ENCODE measurements at places on chromosomes 16 and 17. TPM values are rescaled to one million over a fixed set of nuclear protein-coding genes. Genes with fewer than 3 reads are reported as not detected.

GRCh38 chr16:86222965-86223551, 287.3 kb upstream of the FOXF1 start:
- H3K27me3 ChIP-seq = no peaks in the 10 kb centered on the region
- H3K27ac ChIP-seq = no peak overlapping the region
- DNase-seq = no peak
- no peaks in the 10 kb centered on the region for H3K36me3 ChIP-seq
- no peaks in the 10 kb centered on the region for H3K4me1 ChIP-seq

- H3K27me3 ChIP-seq = no peaks in the 10 kb centered on the region
- no peak for DNase-seq
- H3K27ac ChIP-seq = no peak overlapping the region
- H3K4me1 ChIP-seq = no peaks in the 10 kb centered on the region
Observed at GRCh38 chr16:49556606-49557446, 183.2 kb downstream of the C16orf78 start.

GRCh38 chr16:78108451-78108850, 9.0 kb downstream of the WWOX start:
- no peak overlapping the region for H3K27ac ChIP-seq
- H3K36me3 ChIP-seq = no peaks in the 10 kb centered on the region
- no peak overlapping the region for H3K4me3 ChIP-seq
- no peaks in the 10 kb centered on the region for H3K4me1 ChIP-seq
- DNase-seq = no peak

GRCh38 chr17:57946798-57947358, 8.3 kb downstream of the CUEDC1 start:
- peak overlapping the region; percentile 44 for H3K4me3 ChIP-seq
- no peaks in the 10 kb centered on the region for H3K36me3 ChIP-seq
- no peaks in the 10 kb centered on the region for H3K27me3 ChIP-seq
- peaks cover 19% of the 10 kb centered on the region for H3K4me1 ChIP-seq

- H3K4me1 ChIP-seq = peaks cover 6% of the 10 kb centered on the region
- H3K27me3 ChIP-seq = no peaks in the 10 kb centered on the region
- H3K4me3 ChIP-seq = no peak overlapping the region
- no peaks in the 10 kb centered on the region for H3K36me3 ChIP-seq
- peak overlapping the region; percentile 10 for H3K27ac ChIP-seq
- DNase-seq = no peak
Observed at GRCh38 chr16:28524681-28525171, 14.0 kb downstream of the NUPR1 start.

DNA sequence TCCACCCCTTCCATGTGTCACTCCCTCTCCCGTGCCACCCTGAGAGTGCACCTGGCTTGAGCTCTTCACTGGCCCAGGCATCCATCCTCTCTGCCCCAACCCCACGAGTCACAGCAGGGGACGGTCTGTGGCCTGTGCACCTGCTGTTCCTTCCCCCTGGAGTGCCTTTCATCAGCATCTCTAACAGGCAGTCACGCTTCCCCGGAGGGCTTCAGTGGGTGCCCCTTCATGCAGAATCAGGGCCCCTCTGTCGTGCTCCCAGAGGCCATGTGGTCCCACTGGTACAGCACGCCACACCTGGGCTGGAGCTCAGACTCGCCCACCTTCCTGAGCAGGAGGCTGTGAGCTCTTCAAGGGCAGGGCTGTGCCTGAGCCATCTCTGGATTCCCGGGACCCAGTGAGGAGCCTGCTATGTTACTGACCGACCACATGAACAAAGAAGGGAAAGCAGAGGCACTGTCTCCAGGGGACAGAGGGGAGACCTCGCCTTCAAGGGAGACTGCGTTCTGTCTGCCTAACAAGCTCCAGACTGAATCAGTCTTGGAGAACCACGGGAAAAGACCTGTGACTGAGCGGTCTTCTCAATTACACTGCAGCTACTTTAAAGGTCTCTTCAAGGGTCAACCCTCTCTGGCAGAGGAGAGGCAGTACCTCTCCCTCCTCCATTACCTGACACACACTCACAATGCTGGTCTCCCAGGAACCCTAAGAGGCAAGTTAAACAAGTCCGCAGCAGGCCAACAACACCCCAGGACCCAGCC, 78.8 kb upstream of the DOC2B start:
- no peaks in the 10 kb centered on the region for H3K27me3 ChIP-seq
- DNase-seq = peak; percentile 34
- H3K4me3 ChIP-seq = no peak overlapping the region
- no peak overlapping the region for H3K27ac ChIP-seq
- H3K36me3 ChIP-seq = no peaks in the 10 kb centered on the region

DNA sequence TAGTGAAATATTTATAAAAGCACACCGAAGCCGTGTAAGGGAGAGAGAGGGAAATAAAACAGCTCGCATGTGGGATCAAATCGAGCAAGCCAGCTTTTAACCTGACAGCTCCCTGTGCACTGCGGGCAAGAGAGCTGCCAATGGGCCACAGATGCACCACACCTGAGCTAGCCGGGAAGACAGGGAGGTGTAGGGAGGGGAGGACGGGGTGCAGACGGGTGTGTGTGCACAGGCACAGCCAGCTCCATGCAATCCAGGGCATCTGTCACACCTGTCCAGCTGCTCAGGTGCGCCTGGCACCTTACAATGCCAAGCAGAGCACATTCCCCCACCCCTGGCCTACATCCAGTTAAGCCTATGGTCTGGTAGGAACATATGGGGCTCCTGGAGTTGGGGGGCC, 70.0 kb downstream of the C16orf78 start:
- DNase-seq = no peak
- no peak overlapping the region for H3K27ac ChIP-seq

DNA sequence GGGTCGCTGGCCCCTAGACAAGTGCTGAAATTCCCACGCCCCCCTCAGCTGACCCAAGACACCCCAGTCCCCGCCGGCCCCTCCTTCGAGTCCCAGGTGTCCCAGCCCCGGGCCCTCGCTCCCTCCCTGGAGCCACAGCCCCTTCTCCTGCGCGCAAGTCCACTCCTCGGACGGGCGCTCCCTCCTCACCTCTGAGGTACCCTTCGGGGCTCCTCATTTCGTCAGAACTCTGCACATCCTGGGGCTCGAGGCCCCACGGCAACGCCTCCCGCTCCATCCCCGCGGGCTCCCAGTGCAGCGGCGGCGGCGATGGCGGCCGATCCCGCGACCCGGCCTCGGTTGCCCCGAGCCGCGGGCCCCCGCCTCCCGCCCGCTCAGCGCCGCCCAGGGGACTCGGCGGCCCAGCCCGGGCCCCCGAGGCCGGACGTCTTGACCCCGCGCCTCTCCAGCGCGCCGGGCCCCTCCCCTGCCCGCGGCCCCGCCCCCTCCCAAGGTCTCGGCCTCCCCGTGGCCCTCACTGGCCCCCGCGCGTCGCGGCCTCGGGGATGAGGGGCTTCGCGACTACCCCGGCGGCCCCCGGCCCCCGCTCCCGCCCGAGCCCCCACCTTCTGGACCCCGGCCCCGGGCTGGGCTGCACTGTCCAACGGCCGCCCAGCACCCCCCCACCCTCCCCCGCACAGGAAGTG, at the start of gene ZNF768:
TSS of gene ZNF768 (minus strand) at position 430 of the 686 bp plus-strand sequence. CDS start at position 277, 153 bp downstream.
- H3K4me1 ChIP-seq = peaks cover 10% of the 10 kb centered on the region
- DNase-seq = peak; percentile 56
- no peaks in the 10 kb centered on the region for H3K27me3 ChIP-seq
- H3K4me3 ChIP-seq = peak within 1 kb of the TSS; percentile 90
- peaks cover 6% of the 10 kb centered on the region for H3K36me3 ChIP-seq

GRCh38 chr17:55668312-55668920, 54.2 kb downstream of the TMEM100 start:
- no peak for DNase-seq
- H3K27ac ChIP-seq = peak overlapping the region; percentile 14
- H3K4me3 ChIP-seq = no peak overlapping the region
- H3K27me3 ChIP-seq = no peaks in the 10 kb centered on the region

DNA sequence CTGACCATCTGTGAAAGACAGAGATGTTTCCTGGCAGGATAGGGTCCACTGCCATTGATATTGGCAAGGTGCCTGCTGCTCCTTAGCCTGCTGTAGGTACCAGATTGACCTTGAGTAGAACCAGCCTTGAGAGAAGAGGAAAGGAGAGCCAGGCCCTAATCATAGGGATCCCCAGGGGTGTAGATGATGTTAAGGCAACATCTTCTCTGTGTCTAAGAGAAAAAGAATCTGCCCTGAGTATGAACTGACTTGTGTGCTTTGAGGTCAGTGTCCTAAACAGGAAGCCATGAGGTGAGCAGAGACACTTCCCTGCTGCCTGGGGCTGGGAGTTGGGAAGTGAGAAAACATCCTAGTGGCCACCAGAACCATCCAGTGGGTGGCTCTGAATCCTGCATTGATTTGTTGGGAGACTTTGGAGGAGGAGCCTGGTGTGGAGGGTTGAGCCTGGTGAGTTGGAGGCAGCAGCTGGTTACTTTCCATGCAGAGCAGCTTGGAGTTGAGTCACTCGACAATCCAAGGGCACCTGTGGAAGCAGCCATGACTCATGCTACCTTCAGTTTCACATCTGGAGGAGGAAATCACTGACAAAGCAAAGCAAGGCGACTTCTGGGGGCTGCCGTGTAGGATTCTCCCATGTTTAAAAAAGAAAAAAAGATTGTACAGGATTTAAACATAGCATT, 47.8 kb downstream of the BMERB1 start:
- peak; percentile 35 for DNase-seq
- no peaks in the 10 kb centered on the region for H3K36me3 ChIP-seq
- H3K4me3 ChIP-seq = no peak overlapping the region

DNA sequence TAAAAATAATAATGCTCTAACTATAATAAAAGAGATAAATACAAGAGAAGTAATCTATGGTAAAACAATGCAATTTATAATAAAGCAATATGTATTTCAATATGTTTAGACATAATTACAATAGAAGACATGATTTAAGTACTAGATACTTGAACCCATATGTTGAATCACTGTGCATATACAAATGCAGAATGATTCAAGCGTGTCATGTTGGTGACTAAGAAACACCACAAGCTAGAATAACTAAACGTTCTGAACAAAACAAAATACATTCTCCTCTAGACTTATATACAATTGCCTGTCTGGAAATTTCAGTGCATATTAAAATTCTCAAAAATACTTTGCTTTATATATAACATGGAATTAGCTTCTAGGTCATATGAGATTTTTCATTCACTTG, 11.2 kb downstream of the TADA2A start:
- DNase-seq = no peak
- no peak overlapping the region for H3K27ac ChIP-seq
- H3K4me1 ChIP-seq = no peaks in the 10 kb centered on the region
- no peaks in the 10 kb centered on the region for H3K27me3 ChIP-seq
- no peaks in the 10 kb centered on the region for H3K36me3 ChIP-seq
- H3K4me3 ChIP-seq = no peak overlapping the region

- no peak overlapping the region for H3K4me3 ChIP-seq
- no peaks in the 10 kb centered on the region for H3K36me3 ChIP-seq
- H3K4me1 ChIP-seq = no peaks in the 10 kb centered on the region
- no peak overlapping the region for H3K27ac ChIP-seq
Observed at GRCh38 chr16:22174642-22175041, 12.3 kb downstream of the SDR42E2 start.

DNA sequence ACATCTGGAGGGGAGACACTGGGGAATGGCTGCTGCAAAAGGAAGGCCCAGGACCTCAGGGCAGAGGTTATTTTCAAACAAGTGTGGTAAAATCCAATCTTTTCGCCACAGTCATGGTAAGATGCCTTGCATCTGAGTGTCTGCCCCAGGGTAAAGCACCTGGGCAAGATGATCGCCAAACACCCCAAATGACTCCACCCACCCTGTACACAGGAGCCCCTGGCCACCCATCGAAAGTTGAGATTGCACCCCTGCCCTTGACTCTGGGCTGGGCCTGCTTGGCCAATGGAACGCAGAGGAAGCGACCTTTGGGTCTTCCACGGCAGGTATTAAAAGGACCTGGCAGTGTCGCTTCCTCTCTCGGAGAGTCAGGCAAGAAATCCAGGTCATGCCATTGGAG, 88.8 kb downstream of the C16orf95 start:
- H3K27ac ChIP-seq = no peak overlapping the region
- H3K4me1 ChIP-seq = no peaks in the 10 kb centered on the region
- H3K4me3 ChIP-seq = no peak overlapping the region
- no peaks in the 10 kb centered on the region for H3K27me3 ChIP-seq

GRCh38 chr17:81867170-81867990, 3.8 kb downstream of the ARHGDIA start:
- H3K27ac ChIP-seq = peak overlapping the region; percentile 97
- H3K4me1 ChIP-seq = no peaks in the 10 kb centered on the region
- H3K4me3 ChIP-seq = no peak overlapping the region
- H3K27me3 ChIP-seq = no peaks in the 10 kb centered on the region
- DNase-seq = no peak

GRCh38 chr16:68732042-68732680, 4.9 kb upstream of the CDH1 start:
- no peaks in the 10 kb centered on the region for H3K36me3 ChIP-seq
- H3K4me3 ChIP-seq = no peak overlapping the region
- H3K27ac ChIP-seq = peak overlapping the region; percentile 68
- no peak for DNase-seq
- H3K27me3 ChIP-seq = no peaks in the 10 kb centered on the region
- H3K4me1 ChIP-seq = no peaks in the 10 kb centered on the region

- DNase-seq = no peak
- H3K27ac ChIP-seq = no peak overlapping the region
- no peaks in the 10 kb centered on the region for H3K4me1 ChIP-seq
- no peaks in the 10 kb centered on the region for H3K36me3 ChIP-seq
- H3K4me3 ChIP-seq = no peak overlapping the region
- no peaks in the 10 kb centered on the region for H3K27me3 ChIP-seq
Observed at GRCh38 chr16:72794319-72794718, 253.6 kb downstream of the ZFHX3 start.

DNA sequence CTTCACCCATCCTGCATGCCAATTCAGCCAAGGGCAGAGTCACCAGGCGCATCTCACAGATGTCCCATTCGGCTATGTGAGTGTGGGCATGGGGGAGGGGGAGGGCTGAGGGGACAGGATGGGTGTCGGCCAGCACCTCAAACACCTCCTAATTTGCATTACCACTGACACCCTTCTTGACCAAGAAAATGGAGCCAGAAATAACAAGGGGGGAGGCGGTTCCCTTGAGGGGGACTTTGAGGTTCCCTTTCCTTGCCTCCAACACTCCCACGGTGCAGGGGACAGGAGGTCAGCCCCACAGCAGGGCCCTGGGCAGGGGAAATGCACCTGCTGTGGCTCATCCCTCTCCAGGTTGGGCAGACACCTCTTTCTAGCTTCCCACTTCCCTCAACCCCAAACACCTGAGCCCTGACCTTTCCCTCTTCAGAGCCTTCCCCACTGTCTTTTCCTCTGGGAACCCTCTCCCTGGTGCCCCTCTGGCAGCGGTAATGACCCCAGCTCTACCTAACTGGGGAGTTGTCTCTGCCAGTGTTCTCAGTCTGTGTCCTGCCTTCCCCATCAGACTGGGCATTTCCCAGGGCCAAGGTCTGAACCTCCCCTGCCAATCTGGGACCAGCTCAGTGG, 18.2 kb upstream of the TBX21 start:
- no peak for DNase-seq
- peaks cover 8% of the 10 kb centered on the region for H3K36me3 ChIP-seq
- no peaks in the 10 kb centered on the region for H3K27me3 ChIP-seq
- H3K4me3 ChIP-seq = no peak overlapping the region
- no peaks in the 10 kb centered on the region for H3K4me1 ChIP-seq

GRCh38 chr17:30300818-30301217, 9.1 kb upstream of the BLMH start:
- DNase-seq = no peak
- H3K27ac ChIP-seq = no peak overlapping the region
- no peak overlapping the region for H3K4me3 ChIP-seq
- H3K36me3 ChIP-seq = no peaks in the 10 kb centered on the region
- H3K27me3 ChIP-seq = no peaks in the 10 kb centered on the region
- no peaks in the 10 kb centered on the region for H3K4me1 ChIP-seq

GRCh38 chr16:3062553-3062952, 2.9 kb upstream of the IL32 start:
- no peaks in the 10 kb centered on the region for H3K4me1 ChIP-seq
- DNase-seq = no peak
- no peak overlapping the region for H3K27ac ChIP-seq
- H3K4me3 ChIP-seq = no peak overlapping the region
- H3K36me3 ChIP-seq = no peaks in the 10 kb centered on the region

ADCY9 gene
- 12.0 TPM for total RNA-seq

ADGRG3 gene
- total RNA-seq = 1.6 TPM

GGNBP2 gene
- 60.6 TPM for total RNA-seq

ZNF48 gene
- total RNA-seq = 6.2 TPM

ABCA6 gene
- total RNA-seq = 61.2 TPM
